ENCODE measurements at places on chromosomes 7 and 10.

GRCh38 chr7:129825209-129825970 lies 127.4 kb downstream of the UBE2H start:
- peak; percentile 80 for DNase-seq

DNA sequence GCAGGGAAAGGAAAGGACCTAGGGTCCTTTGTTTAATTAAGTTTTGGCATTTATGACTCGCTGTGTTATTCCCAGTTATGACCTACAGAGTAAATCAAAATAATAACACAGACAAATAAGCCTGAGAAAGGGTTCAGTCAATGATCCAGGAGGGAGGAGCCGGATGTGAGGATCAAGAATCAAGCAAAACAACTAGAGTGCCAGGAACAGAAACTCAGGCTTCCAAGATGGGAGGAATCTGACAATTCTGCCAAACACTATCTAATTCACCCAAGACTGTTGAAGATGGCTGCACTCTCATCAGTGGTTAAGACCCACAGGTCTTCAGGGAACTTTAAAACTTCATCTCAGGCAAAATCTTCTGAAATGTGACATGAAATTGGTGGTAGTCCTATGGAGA lies 50.3 kb upstream of the PIP4K2A start:
- no peak for DNase-seq

- DNase-seq = no peak
These were observed 269.4 kb upstream of the SEMA3D start for GRCh38 chr7:85456254-85456653.

DNA sequence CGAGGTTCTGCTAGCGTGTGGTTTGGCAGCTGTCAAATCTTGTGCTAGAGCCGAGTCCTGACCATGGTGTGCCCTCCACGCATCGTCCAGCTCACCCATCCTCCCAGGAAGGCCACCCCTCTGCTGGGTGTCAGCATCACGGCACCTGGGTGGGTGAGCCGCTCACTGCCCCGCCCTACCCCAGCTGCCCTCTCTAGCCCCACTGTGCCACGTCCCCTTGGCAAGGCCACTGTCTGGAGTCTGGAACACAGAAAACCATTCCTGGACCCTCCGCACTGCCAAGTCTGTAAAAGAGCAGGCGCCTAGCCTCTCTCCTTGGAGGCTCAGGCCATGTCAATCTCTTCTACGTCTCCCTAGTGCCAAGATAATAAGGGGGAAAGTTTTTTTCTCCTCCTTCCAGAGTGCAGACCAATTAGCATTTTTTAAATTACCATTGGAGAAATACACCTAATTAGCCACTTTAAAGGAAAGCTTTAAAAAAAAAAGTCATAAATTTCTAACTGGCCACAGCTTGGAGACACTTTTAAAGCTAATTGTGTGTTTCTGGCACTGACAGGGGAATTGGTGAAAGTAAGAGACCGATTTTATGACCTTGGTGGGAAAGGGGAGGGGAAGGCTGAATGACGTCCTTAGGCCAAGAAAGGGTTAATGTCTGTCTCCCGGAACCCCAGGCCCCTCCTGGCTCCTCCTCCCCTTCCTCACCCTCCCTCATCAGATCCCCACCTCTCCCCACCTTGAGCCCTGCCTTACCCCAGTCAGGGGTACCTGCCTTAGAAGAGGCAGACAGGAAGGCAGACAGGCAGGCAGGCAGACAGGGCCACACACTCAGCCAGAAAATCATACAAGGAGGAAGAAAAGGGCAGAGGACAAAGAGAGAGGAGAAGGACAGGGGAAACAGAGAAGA lies 151.2 kb downstream of the PLXNA4 start:
- no peak for DNase-seq

DNA sequence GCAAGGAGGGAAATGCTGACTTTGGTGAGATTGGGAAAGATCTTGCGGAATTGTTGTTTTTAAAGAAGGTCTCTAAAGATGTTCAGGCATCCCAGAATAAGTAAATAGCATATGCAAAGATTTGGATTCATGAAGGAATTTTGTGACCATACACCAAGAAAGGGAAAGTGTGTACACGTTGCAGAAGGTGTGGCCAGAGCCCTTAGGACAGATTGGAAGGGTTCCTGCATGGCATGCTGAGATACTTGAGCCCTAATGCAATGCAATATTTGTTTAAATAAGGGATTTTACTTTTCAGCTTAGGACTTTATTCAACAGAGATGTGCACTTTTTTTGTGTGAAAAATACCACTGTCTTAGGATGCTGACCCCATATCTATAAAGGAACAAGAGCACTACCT lies 219.5 kb upstream of the INHBA start:
- DNase-seq = no peak

DNA sequence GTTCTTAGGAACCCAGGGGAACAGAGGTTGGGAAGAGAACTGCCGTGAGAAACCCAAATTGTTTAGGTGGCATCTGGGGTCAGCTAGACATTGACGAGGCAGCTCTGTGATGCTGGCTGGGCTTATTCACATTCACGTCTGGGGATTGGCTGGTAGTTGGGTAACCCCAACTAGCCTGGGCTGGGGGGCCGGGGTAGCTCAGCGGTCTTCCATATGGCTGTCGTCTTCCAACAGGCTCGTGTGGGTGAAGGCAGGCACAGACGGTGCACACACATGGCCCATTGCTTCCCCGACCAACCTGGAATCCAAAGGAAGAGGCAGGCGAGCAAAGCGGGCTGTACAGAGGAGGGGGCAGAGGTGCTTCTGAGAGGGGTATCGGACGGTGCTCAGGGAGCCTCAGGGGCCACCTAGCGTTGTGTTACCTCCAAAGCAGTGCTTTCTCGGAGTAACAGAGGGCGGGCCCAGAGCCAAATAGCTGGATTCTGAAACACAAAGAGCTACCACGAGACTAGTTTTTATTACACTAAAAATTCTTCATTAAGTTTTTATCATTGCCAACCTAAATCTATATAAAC lies 34.5 kb downstream of the MKI67 start:
- no peak for DNase-seq

GRCh38 chr10:52785418-52785817 lies 12.8 kb upstream of the MBL2 start:
- no peak for DNase-seq

- DNase-seq = no peak
These were observed 10.9 kb downstream of the LIMK1 start for GRCh38 chr7:74094224-74095101.

GRCh38 chr7:47328392-47329319 lies 253.3 kb downstream of the TNS3 start:
- DNase-seq = no peak

GRCh38 chr7:24812305-24812945 lies 55.2 kb upstream of the GSDME start:
- peak; percentile 10 for DNase-seq

DNA sequence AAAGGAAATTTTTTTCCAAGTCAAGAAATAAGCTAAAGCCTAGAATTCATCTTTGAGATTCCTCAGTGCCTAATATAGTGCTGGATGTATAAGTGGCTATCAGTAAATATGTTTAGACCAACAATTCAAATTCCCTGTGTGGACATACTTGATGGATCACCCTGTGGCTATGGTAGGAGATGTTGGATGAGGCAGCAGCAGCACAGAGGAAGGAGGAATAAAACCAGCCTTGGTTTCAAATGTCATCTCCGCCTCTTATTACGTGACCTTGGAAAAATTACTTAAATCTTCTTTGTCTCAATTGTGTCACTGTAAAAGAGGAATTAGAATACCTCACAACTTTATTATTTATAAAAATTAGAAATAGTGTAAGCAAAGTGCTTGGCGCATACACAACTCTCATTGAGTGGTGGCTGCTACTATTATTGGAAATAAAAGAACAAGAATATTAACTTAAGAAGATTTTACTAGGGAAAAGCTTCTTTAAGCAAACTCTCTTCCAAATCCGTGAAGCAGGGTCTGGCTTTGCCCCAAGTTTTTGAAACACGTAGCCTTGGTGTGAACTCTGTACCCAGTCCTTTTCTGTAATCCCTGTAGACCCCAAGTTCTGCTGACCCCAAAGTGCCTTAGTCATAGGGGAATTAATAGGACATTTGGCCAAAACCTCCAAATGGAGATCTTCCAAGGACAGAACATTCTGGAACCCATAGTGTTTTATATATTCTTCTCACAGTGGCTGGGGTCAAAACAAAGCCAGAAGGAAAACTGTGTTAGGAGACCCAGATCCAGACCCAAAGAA lies 283.8 kb downstream of the PTEN start:
- DNase-seq = no peak

DNA sequence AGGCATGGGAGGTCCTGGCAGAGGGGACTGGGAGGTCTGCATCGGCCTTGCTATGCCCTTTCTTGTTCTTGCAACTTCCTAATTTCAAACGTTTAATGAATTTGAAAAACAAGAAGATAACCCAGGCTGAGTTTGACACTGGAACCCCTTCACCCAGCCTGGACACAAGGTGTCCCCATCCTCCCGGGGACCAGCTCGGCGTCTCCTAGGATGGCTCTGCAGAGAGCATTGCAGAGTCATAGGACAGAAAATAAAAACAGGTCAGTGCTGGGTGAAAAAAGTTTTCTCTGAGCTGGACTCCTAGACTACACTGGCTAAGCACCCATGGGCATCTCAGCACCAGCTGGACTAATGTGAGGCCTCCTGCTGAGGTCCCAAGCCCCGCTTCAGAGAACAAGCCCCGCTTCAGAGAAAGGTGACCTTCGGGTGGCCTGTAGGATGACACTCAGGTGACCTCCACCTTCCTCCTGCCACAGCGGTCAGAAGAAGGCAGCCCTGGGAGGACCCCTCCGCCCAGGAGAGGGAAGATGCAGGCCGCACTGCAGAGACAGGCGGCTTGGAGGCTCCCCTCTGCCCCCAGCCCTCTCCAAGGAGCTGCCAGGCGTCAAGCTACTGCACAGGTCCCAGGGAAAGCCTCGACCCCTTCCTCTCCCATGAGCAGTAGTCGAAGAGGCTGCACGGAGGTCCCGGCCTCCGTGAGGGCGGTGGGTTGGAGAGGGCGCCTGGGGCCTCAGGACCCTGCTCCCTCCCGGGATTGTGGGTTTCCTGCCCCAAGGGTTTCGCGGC lies 9.3 kb upstream of the UNCX start:
- no peak for DNase-seq

DNA sequence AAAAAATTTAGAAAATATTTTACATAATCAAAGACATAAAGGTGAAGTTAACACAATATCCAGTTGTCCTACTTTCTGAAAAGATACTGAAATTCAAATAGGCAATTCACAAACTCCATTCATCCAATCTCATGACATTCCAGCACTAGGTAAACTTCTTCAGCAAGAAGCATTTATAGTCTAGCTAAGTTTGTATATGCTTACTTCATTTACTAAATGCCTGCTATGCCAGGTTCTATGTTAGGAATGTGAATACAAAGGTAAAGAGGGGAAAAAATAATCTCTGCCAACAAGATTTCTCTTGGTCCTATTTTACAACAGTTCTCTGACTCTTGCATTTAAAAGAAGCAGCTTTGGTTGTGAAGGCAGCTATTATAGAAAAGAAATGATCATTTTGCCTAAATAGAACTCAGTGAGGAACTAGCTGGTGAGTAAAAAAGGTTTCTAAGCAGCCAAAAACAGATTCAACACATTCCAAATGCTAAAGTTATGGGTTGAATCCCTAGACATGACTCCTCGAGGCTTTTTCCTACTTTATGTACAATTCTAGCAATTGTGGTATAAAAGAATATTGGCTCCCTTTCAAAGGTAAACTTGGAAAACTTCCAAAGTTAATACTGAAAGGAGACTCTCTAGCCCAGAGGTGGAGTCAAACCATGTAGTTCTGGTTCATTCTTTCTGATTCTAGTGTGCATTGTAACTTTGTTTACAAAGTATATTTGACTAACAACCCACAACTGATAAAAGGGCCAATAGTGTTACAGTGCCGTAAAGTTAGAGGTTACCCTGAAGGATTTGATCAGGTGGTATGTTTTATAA lies 30.9 kb upstream of the KLHL7 start:
- DNase-seq = no peak

DNA sequence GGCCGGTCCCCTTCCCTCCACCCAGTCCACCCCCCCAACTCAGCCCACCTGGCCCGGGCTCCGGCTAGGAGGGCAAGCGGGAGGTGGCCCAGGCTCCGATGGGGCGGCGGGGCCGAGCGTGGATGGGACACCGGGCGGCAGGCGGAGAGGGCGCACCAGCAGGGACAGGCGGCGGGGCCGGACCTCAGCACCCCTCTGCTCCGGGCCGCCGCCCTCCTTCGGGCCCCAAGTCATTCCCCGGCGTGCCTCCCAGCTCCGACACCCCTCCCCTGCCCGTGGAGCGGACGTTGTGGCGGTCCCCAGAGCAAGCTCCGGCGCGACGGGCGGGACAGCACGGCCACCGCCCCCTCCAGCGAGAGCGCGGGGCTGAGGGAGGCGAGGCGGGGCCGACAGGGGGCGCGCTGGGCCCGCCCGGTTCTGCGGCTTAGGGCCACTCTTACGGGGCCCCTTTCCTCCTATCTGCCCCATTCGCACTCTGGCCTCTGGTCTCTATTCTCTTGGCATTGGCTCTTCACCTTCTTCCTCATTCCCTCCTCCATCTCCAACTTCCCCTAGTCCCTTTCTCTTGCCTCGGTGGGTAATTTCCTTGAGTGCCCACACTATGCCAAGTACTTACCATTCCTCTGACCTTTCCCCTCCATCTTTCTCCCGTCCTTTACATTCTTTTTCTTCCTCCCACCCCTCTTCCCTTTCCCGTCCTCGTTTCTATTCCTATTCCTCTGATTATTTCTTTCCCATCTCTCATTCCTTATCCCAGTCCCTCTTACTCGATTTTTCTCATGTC lies 701 bp upstream of the GBX1 start:
- DNase-seq = no peak

GRCh38 chr10:130352291-130352645 lies 216.1 kb downstream of the GLRX3 start:
- no peak for DNase-seq

GRCh38 chr7:99133766-99134564 lies 9.9 kb downstream of the SMURF1 start:
- no peak for DNase-seq

GRCh38 chr7:108054537-108054936 lies 51.6 kb upstream of the LAMB1 start:
- DNase-seq = no peak

GRCh38 chr10:106751091-106751490 lies 413.4 kb downstream of the SORCS1 start:
- no peak for DNase-seq

DNA sequence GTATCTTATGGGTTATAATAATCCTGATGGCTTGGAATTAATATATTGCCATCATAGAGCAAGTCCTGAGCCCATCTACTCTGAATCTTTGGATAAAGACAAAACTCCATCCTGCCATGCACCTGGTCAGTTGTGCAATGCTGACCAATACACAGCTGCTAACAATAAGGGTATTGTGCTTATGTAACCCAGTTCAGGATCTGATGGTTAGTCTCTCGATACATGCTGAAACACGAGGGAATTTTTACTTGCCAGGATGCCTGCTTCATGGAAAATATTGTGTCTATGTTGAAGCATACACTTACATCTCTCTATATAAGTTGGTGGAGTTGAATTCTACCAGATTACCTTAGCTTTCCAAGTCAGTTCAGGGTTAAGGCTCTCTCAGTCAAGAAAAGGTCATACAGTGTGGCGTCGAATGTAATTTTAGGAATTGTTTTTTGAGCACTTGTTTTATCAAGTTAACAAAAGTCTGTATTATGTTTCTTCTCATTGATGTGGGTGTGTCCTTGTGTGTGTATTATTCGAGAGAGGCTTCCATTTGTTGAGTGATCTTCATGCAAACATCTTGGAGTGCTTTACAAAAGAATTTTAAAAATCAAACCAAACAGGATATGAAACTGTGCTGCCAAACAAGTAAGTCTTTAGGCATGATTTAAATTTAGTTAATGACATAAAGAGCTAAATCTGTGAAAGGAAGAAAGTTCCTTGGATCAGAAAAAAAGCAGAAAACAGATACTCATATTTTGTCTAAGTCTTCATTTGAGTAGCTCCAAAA lies 449.1 kb downstream of the SUGCT start:
- no peak for DNase-seq

All from NCI-H1436 (cell line).